ENCODE measurements at places on chromosomes 1 and 21.

- DNase-seq: peak; percentile 76
These were observed 149.0 kb downstream of the TGFBR3 start for GRCh38 chr1:91736715-91737615.

DNA sequence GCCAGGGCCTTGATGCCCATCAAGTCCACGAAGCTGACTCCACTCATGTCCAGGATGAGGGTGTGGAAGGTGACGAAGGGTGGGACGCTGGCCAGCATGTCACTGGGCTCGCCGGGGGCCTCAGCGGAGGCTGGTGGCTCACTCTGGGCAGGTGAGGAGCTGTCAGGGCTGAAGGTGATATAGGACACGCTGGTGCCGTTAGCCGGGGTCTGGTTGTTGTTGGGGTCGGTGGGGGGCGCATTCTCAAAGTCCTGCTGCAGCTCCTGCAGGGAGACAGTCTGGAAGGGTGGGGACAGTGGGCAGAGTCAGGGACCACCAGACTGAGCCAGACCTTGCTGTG, 21.7 kb downstream of the SLC26A9 start:
- no peak for DNase-seq

- DNase-seq: no peak
These were observed 11.2 kb upstream of the KIF21B start for GRCh38 chr1:201034671-201035070.

GRCh38 chr1:109933856-109934711, 23.4 kb downstream of the CSF1 start:
- no peak for DNase-seq

- DNase-seq: no peak
These were observed 11.0 kb upstream of the CDK18 start for GRCh38 chr1:205493241-205494085.

DNA sequence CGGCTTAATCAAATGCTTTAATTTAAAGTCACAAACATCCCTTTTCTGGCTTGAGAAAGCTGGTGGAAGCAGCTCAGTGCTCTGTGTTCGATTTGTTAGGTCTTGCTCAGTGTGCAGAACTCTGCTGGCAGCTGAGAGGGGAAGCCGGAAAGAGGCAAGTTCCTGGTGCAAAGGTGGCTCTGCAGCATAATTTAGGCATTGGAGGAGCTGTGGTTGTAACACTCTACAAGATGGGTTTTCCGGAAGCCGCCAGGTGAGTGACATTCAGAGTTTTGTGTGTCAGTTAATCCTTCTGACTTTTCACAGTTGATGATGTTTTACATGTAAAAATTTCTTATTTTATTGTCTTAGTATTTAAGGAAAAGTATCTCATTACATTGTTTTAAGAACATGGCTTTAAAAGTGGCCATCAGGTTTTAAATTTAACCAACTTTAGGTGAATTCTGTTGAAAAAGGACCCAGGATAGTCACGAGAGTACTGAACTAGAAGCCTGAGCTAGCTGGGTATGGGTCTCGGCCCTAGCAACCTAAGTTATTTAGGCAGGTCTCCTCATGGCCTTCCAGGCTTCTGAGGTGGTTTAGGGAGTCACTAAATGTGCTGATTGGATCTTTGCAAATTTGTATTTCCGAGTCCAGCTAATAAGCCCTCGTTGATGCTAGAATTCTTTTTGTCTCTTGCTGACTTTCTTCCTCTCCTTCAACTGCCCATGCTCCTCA, 47.1 kb upstream of the PODN start:
- peak; percentile 81 for DNase-seq

DNA sequence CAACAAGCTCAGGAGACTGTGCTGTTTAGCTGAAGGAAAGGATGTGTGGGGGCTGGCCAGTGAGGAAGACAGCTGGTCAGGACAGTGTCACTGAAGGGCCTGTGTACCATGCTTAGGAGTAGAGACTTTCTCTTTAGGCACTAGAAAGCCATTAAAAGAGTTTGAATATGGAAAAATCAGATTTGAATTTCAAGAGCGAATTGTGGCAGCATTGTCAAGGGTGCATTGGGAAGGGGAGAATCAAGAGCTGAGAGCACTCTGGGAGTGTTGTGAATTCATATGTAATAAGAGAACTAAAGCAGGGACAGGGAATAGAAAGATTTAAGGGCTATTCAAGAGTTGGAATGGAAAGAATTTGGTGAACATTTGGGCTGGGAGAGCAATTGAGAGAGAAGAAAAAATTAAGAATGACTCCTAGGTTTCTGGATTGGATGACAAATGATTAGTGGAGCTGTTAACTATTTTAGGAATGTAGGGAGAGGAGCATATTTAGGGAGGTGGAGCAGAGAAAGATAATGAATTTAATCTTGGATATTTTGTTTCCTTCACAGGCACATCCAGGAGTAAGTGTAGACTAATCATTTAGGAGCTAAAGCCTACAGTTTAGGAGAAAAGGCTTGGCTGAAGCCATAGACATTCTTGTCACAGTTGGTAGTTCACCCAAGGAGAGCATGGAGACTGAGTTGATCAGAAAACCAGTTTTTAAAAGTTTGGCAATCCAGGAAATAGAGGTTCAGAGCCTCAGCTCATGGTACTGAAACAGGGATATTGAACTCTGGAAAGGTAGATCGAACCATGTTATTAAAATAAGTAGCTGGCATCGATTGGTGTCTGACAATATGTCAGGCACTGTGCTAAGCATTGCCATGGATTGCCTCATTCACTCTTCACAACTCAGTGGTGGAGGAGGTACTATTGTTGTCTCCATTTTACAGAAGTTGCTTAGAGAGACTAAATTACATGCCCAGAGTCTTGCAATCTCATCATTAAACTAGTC, 23.1 kb upstream of the TOR3A start:
- peak; percentile 18 for DNase-seq

DNA sequence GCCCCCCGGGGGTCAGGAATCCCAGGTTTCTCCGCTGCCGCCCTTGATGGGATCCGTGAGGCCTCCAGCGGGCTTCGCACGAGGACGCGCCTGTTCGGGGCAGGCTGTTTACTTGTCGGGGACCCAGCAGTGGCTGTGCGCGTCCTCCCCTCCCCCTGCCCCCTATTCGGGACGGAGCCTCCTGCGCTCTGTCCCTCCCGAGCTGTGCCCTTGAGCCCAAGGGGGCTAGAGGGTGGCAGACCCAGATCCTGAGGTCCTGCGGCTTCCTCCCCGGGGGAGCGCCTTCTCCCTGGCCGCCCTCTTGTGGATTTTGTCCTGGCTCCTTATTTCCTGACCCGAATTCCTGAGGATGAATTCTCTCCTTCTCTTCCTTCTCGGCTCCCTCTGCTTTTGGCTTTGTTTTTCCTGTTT, 38.4 kb downstream of the PIK3CD start:
- DNase-seq: no peak

- no peak for DNase-seq
These were observed 21.1 kb downstream of the SLC25A24 start for GRCh38 chr1:108179018-108179417.

DNA sequence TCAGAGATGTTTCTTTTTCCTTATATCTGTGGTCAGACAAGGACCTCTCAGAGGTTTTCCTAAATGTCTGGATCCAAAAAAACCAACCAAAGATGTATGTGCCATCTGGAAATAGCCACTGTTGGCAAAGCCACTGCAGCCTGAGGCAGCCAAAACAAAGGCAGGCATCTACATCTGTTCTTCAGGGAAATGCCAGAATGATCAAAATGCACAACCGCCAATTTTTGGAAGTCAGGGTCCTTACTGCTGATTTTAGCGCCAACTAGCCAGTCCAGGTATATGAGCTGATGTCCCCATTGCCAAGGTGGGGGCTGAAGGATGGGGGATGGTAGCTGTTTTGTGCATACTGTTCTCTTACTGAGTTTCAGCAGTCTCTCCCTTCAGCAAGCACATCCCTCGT, 45.9 kb downstream of the SYT14 start:
- DNase-seq: no peak

DNA sequence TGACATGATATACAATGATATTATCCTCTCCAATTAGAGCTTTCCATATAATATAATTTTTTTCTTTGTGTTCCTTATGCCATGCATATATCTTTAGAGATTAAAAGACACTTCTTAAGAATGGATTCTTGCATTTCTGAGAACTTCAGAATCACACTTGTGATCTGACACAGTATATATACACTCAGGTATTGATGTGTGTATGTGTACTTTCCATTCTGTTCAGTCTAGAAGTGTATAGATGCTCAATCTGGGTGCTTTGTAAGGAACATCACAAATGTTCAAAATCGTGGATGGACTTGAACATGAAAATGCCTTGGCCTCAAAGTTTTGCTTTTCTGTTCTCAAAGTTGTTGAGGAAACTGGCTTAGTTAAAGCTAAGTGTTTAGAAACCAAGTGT, 102.7 kb downstream of the FGGY start:
- DNase-seq: no peak

DNA sequence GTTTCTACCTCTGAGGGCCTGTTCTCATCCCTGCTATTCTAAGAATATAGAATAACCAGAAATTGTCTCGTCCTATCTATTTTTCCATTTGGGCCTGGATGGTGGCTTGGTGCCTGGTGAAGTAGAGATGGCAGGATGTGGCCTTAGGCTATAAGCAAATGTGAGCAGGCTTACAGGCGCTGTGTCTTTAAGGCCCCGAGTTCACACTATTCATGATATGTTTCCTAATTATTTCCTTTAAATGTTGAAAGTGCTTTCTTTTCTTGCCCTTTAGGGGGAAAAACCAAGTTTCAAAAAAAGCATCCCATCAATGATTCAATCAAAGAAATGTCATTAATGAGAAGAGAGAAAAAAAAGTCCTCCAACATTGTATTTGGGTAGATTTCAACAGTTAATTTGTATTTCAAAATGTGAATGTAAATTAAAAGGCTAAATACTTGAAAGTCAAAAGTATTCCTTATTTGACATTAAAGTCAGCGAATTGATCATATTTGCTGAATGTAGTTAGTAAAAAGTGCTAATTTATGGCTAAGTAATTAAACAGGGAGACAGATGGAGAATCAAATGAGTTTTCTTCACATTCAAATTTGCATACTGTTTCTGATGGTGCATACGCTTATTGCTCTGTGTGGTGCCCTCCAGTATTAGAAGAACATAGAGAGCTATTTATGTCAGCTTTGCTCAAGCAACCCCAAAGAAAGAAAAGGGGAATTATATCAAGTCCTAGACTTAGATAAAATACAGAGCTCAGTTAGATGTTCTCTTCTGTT, 34.0 kb upstream of the HUNK start:
- no peak for DNase-seq

DNA sequence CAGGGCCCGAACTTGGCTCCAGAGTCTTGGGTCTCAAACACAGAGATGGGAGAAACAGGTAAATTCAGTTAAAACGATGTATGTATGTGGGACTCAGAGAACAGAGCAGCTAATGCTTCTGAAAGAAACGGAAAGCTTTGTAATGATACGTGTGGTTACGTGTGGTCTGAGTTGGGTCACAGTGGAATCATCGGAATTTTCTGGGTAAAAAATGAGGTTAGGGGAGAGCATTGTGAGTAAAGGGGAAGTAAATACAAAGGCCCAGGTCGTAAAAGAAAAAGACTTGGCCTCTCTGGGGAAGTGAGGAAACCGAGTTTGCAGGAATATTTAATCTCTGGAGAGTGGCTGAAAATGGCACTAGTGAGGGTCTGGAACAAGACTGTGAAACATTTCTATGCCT, 8.3 kb downstream of the NHLH2 start:
- DNase-seq: no peak

GRCh38 chr1:112674986-112675727, 698 bp downstream of the MOV10 start:
- DNase-seq: no peak

- no peak for DNase-seq
These were observed 55.6 kb upstream of the MYOCOS start for GRCh38 chr1:171566467-171566866.

DNA sequence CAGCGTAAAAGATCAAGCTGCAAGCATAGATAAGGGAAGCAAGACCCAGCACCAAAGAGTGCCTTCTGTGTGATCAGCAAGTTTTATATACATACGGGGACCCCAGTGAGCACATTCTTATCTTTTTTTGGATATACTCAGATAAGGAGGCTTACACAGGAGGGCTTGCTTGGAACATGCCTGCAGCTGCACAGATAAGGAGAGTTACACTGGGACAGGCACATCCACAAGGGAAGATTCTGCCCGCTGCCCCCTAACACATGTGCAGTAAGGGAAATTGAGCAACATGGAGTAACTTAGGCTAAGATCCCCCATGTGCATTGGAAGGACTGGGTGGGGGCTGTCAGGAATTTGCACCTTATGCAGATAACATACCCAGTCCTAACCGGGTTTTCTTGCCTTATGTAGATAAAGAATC, 1334.8 kb downstream of the MRPL39 start:
- no peak for DNase-seq

GRCh38 chr1:15043934-15044333, 109.6 kb upstream of the TMEM51 start:
- no peak for DNase-seq

DNA sequence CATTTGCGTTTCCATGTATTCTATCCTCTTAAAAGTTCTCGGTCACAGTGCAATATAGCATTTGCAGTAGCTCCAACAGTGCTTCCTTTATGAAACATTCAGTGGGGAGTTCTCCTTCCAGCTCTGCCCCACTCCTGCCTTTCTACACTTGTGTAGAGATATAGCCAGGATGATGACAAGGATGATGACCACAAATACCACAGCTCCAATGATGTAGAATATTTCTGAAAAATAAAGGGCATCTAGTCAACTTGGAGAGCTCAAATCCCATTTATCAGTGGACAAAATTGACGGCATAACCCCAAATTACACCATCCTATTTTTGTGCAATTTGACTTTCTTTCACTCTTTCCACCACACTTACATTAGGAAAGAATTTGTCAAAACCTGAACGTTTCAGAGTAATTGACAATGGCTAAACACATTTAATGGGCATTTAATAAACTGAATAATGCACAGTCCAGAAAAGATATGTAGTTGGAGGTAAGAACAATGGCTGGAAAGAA, 11.1 kb downstream of the F3 start:
- DNase-seq: no peak

- DNase-seq: no peak
These were observed 72.0 kb downstream of the MAN1C1 start for GRCh38 chr1:25688390-25689119.

- DNase-seq: no peak
These were observed 24.1 kb upstream of the NPHP4 start for GRCh38 chr1:6016191-6016865.

- DNase-seq: no peak
These were observed 48.7 kb downstream of the NTMT2 start for GRCh38 chr1:170194451-170194850.

DNA sequence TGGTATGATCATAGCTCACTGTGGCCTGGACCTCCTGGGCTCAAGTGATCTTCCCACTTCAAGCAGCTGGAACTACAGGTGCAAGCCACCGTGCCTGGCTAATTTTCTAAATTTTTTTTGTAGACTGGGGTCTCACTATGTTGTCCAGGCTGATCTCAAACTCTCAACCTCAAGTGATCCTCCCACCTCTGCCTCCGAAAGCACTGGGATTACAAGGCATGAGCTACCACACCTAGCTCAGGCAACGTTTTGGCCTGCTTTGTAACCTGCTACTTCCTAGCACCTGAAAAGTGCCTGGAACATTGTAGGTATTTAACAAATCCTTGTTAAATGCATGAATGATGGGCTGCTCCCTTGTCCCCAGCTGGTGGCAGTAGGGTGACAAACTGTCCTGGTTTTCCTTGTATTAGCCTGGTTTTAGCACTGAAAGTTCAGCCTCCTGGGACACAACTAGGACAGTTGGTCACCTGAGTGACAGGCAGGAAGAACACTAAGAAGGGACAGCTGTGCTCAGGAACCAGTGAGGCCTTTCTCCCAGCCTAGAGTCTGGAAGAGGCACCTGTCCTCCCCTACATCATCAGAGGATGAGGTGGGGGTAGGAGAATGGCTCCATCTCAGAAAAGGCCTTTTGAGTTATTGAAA, 88.5 kb upstream of the CD34 start:
- DNase-seq: no peak

All from NT2/D1 (cell line).